ENCODE measurements at places on chromosomes 4 and X.

- no peak for DNase-seq
Measured at GRCh38 chrX:148288451-148288850, 212.0 kb upstream of the AFF2 start.

DNA sequence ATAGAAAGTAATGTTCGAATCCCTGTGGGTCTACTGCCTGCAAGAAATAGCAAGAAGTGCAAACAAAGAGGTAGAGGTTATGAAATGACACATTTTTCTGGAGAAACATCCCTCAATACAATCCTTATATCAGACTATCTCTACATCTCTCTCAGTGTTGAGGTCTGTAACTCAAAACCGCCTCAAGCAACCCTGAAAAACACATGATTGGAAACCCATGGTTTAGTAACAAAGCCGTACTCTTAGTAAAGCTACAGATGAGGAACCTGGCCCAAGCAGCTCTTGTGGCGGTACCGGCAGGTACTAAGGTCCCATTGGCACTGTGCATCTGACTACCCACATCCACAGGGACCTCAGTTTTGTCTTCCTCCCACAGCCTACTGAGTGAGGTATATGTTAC is 53.9 kb downstream of the IRF2 start:
- DNase-seq: no peak

GRCh38 chrX:112636288-112636687 is 43.5 kb downstream of the LHFPL1 start:
- DNase-seq: no peak

- no peak for DNase-seq
Measured at GRCh38 chrX:148552775-148553174, 52.4 kb downstream of the AFF2 start.

DNA sequence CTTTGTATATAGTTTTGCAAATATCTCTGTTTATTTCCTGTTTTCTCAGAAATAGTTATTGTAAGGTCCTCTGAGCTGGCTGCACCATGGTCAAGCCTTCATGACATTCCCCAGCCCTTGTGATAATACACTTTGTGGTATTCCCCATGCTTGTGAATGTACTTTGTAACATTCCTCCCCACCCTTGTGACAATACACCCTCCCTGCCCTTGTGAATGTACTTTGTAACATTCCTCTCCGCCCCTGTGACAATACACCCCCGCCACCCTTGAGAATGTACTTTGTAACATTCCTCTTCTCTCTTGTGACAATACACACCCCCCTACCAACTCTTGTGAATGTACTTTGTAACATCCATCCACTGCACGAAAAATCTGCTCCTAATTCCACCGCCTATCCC is 530.7 kb downstream of the CENPC start:
- no peak for DNase-seq

DNA sequence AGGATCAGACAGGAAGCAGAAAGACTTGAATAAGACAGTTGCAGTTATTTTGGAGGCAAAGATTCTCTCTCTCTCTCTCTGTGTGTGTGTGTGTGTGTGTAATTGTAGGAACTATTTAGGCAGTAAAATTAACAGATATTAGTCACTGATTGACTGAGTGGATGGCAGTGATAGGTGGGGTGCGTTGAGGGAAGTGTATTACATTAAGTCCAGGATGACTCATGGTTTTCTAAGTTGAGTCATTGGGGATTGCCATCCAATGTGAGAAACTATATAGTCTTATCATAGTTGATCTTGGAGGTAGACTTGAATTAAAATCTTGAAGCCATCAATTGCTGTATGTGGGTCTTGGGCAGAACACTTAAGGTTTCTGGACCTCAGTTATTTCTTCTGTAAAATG is 75.4 kb downstream of the AR start:
- no peak for DNase-seq

- no peak for DNase-seq
Measured at GRCh38 chrX:72569786-72570185, 2.9 kb downstream of the HDAC8 start.

GRCh38 chrX:110440016-110440805 is 81.6 kb downstream of the RTL9 start:
- no peak for DNase-seq

DNA sequence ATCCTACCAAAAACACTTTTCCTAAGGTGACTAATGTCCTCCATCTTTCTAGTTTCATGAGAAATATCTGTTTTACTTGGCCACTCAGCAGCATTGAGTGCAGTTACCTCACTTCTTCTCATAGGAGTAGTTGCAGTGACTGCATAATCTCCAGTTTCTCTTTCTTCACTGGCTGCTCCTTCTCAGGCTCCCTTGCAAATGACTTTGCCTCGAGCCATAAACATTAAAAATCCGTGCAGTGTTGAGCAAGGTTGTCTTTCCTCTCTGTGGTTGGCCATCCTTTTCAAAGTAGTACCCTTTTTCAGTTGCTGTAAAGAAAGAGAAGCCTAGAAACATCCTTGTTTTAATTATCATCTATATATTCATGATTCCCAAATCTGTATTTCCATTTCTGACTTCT is 10.2 kb upstream of the PRKG2 start:
- no peak for DNase-seq

GRCh38 chr4:77360451-77360850 is 203.4 kb downstream of the CCNG2 start:
- DNase-seq: no peak

DNA sequence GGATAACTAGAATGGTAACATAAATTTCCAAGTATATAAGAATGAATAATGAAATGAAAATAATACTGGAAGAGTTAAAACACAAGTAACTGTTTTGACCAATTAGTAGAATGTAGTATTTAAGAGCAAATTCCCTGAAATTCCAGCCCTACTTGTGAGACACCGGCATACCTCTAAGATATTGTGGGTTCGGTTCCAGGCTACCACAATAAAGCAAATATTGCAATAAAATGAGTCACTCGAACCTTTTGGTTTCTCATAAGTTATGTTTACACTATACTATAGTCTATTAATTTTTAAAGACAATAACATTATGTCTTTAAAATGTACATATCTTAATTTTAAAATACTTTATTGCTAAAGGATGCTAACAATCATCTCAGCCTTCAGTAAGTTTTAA is 15.2 kb upstream of the IQCM start:
- DNase-seq: no peak

- DNase-seq: peak; percentile 57
Measured at GRCh38 chrX:13747836-13748235, 13.3 kb downstream of the OFD1 start.

- DNase-seq: no peak
Measured at GRCh38 chr4:163164591-163164990, 2.1 kb downstream of the NAF1 start.

GRCh38 chr4:110989125-110989524 is 366.2 kb upstream of the PITX2 start:
- DNase-seq: no peak

DNA sequence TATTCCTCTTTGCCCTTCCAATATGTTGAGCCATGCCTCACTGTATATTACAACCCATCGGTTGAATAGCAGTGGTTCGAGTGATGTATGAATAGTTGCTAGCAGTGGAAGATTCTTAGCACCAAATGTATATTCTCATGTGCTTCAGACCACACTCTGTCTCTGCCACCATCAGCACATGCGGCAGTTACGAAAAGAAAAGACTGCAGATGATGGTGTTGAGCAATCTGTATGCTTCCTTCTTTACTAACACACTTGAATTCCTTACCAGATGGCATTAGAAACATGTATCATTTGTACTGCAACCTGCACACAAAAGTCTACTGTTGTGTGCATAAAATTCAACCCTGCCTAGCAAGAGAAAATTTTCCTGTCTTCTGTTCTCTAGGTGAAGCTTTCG is 214.6 kb downstream of the ENOX2 start:
- DNase-seq: no peak

- no peak for DNase-seq
Measured at GRCh38 chr4:75736862-75737261, 12.5 kb downstream of the USO1 start.

DNA sequence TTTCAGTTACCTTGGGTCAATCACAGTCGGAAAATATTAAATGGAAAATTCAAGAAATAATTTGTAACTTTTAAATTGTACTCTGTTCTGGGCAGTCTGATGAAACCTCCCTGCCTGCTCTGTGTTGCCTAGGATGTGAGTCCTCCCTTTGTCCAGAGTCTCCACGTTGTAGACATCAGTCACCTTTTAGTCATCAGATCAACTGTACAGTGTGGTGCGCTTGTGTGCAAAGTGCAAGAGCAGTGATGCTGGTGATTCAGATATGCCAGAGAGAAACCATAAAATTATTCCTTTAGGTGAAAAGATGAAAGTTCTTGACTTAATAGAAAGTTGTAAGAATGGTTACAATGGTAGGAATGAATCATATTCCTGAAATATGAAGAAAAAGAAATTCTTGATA is 1.4 kb downstream of the SPATA4 start:
- no peak for DNase-seq

- peak; percentile 39 for DNase-seq
Measured at GRCh38 chr4:121156822-121157769, 7.0 kb downstream of the TNIP3 start.

DNA sequence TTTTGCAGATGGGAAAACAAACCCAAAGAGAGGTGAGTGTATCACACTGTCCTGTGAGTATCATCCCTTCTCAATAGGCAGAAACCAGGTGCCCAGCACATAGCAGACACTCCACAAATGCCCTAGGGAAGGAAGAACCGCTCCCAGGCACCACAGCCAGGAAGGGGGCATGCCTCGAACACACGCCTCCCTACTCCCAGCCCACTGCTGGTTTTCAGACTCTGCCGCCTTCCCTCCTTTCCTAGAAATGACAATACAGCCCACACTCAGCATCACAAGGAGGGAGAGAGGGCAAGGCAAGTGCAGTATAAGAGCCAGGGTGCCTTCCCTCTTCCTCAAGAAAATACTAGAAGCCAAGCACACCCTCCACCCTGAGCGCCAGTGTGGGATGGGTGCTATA is 16.2 kb downstream of the JAKMIP1 start:
- DNase-seq: no peak

- no peak for DNase-seq
Measured at GRCh38 chrX:13752141-13752540, 17.6 kb downstream of the OFD1 start.

- DNase-seq: no peak
Measured at GRCh38 chr4:138037696-138038095, 204.5 kb downstream of the SLC7A11 start.

GRCh38 chr4:185227713-185228278 is 18.4 kb downstream of the SNX25 start:
- DNase-seq: no peak

GRCh38 chrX:45807572-45808425 is 607.1 kb upstream of the DIPK2B start:
- DNase-seq: no peak

DNA sequence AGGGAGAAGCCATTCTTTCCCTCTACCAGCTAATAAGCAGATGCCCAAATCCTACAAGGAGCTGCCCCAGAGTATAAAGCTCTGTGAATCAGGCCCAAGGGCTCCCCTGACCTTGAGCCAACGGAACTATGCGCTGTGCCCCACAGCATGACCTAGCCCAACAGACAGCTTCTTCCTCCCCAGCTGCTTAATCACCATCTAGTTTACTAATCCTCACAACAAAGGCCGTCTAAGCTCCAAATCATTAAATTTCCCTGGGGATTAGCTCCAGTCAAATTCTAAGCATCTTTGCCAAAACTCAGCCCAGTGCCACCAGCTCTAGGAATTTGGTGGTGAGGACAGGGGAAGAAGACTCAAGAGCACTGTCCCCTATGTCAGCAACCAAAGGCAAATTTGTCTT is 113.1 kb downstream of the SHROOM4 start:
- DNase-seq: no peak

DNA sequence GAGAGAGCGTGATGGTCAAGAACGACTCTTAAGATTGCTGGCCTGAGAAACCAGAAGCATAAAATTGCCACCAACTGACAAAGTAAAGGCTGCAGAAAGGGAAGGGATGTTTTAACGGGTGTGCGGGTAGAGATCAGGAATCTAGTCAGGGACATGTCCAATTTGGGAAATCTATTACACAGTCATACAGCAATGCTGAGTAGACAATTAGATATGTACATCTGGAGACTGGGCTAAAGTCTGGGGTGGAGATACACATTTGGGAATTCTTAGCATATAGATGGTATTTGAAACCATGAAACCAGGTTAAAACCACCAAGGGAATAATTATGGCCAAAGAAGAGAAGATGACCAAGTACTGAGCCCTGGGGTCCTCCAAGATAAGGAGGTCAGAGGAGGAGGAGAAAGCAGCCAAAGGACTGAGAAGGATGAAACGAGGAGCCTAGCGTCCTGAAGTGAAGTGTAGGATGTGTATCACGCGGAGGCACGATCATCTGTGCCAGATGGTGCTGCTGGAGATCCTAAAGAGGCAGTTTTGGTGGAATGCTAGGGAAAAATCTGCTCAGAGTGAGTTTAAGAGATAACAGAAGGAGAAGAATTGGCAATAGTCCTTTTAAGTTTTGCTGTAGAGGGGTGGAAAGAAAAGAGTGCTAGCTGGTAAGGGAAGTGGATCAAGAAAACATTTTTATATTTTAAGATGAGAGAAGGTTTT is 36.5 kb downstream of the SEC24D start:
- DNase-seq: no peak

GRCh38 chrX:17826609-17827496 is 34.2 kb downstream of the RAI2 start:
- DNase-seq: peak; percentile 36

GRCh38 chr4:186765138-186765537 is 41.5 kb upstream of the FAT1 start:
- DNase-seq: peak; percentile 82

DNA sequence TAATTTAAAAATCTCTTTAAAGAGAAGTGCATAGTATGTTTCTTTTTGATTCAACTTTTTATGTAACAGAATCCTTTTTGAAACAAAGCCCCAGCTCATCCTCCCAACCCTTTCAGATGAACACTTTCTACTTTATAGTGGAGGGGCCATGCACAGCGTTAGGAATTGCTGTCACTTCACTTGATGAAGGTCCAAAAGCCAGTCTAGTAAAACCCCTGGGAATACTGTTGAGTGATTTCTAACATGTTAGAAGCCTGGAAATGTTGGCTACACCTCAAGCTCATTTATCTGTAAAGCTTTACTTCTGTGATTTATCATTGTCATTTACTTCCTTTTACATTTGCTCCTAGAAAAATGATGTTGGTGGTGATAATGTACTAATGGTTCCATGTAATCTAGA is 1608.9 kb upstream of the TENM3 start:
- DNase-seq: no peak

GRCh38 chr4:18859468-18859867 is 837.9 kb upstream of the LCORL start:
- no peak for DNase-seq

Data from transverse colon (tissue), 4 donors.